Omental fat pad (tissue), 4 donors: ENCODE measurements at places on chromosomes 3 and 15. TPM values are rescaled to one million over a fixed set of nuclear protein-coding genes. Genes with fewer than 3 reads are reported as not detected.

Gene ST3GAL6
- total RNA-seq: 16.1 TPM

Gene ACSBG1
- total RNA-seq: not detected

DNA sequence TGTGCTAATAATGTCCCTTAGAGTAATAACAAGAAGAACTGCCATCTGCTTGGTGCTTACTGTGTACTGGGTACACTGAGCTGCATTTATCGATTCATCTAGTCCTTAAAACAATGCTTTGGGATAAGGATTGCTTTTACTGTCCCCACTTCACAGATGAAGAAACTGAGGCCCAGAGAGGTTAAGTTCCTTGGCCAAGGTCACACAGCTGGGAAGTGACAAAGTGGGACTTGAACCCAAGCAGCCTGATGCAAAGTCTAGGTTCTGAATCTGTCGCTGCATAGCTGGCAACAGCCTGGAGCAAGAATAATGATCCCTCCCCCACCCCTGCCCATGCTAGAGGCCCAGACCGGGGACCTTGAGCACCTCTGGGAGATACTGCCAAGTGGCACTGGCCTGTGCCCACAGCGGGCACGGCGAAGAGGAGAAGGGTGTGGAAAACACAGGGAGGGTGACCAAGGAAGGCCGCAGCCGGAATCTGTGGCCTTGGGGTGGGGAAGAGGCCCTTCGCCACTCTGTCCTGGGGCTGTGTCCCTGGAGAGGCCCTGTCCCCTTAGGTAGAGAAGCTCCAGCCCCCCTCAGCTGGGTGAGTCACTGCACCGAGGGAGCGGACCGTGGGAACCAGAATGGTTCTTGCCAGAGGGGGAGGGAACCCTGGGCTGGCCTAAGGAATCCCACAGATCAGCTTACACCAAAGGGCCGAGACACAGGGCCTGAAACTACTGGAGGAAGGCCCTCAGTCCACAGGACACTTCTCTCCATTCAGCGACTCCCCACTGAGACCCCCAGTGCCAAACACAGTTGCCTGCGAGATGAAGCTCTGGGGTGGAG is 3.5 kb downstream of the PLXND1 start:
- no peak for DNase-seq

DNA sequence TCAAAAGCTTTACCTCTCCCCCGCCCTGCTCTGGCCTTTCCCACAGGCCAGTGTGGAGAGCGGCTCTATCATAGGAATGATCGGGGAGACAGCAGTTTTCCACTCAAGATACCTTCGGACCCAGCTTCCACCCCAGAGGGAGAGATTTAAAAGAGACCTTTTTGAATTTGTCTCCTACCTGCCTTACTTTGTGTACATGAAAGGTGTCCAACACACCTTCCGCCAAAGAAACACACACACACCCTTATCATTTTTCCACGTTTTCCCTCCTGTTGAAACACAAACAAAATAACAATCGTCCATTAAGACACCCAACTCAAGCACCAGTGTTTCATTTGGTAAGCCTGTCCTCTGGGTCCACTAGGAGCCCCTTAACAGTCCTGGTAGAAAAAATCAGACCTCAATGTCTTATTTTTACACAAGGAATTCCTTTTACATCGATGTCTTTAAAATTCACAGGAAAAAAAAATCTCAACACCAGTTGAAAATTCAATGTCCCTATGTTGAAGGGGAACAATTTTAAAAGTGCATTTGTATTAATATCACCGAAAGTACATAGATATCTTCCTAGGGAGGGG is 4.0 kb downstream of the HES1 start:
- DNase-seq: no peak

DNA sequence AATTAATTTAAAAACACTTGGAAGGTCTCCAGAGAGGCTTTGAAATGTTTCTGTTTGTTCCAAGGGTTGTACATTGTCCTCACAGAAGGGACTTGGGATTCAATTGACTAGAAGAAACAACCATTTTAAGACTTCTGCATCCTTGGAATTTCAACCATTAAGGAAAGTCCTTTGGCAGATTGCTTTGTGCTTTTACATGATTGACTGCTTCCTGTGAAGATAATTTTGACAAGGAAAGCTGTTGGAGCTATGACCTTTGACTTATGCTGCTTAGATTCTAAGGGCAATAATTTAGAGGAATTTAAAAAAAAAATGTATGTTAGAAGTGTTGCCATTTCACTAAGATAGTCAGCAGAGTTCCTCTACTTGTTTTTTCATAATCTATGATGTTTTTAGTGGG is 483.9 kb upstream of the TBL1XR1 start:
- DNase-seq: no peak

GRCh38 chr15:78950902-78951840 is 6.3 kb upstream of the CTSH start:
- no peak for DNase-seq
